Endothelial cell of coronary artery (primary cell): ENCODE measurements at places on chromosomes 3 and 15. TPM values are rescaled to one million over a fixed set of nuclear protein-coding genes. Genes with fewer than 3 reads are reported as not detected.

Gene ADGRG7
- total RNA-seq = not detected in 2 replicates

Gene MESP2
- total RNA-seq = 0.18 and 0.28 TPM in 2 replicates

Gene TPRG1
- total RNA-seq = 0.19 and 0.27 TPM in 2 replicates

Gene OR4M2
- not detected in 2 replicates for total RNA-seq

Gene TMC3
- not detected in 2 replicates for total RNA-seq

Gene GOLGA8T
- total RNA-seq = 0.09 TPM in 1 of 2 replicates, not detected in the other

Gene CYP8B1
- total RNA-seq = not detected in 2 replicates

Gene SLC12A1
- not detected in 2 replicates for total RNA-seq

Gene SIAH2
- total RNA-seq = 12.6 and 17.6 TPM in 2 replicates

Gene NR2E3
- 0.09 and 0.18 TPM in 2 replicates for total RNA-seq

Gene PRTG
- total RNA-seq = 1.3 and 1.4 TPM in 2 replicates

Gene LOXL1
- total RNA-seq = 4.1 and 20.2 TPM in 2 replicates

Gene ITGB5
- total RNA-seq = 122 and 281 TPM in 2 replicates

Gene CD80
- total RNA-seq = not detected in 2 replicates

Gene FBLN2
- 1.5 and 80.2 TPM in 2 replicates for total RNA-seq

Gene CACNA1D
- 0.09 TPM in 1 of 2 replicates, not detected in the other for total RNA-seq

Gene CPLX3
- not detected in 2 replicates for total RNA-seq

Gene FGD5
- 77.6 and 82.4 TPM in 2 replicates for total RNA-seq

Gene GHSR
- total RNA-seq = not detected in 2 replicates

Gene NPAP1
- not detected in 2 replicates for total RNA-seq

Gene FBN1
- 116 and 315 TPM in 2 replicates for total RNA-seq

Gene SNTN
- not detected in 2 replicates for total RNA-seq

Gene ITIH4
- total RNA-seq = 0.38 and 0.72 TPM in 2 replicates

Gene CCDC39
- total RNA-seq = under 0.01 TPM in 1 of 2 replicates, not detected in the other

Gene ETFA
- 175 and 200 TPM in 2 replicates for total RNA-seq

Gene SLC28A2
- total RNA-seq = not detected in 2 replicates

Gene HRG
- not detected in 2 replicates for total RNA-seq

Gene RFX7
- 3.1 and 4.8 TPM in 2 replicates for total RNA-seq

Gene CCR8
- total RNA-seq = not detected in 2 replicates

Gene FSIP1
- 0.63 and 0.75 TPM in 2 replicates for total RNA-seq

Gene THRB
- 0.09 and 0.38 TPM in 2 replicates for total RNA-seq

Gene KLHL24
- total RNA-seq = 69.4 and 73.7 TPM in 2 replicates

Gene SEMA3G
- 27.2 and 32.0 TPM in 2 replicates for total RNA-seq

Gene GCNT3
- not detected in 2 replicates for total RNA-seq

Gene CCDC54
- total RNA-seq = not detected in 2 replicates

Gene C2CD4A
- 0.94 and 1.5 TPM in 2 replicates for total RNA-seq

Gene POLQ
- total RNA-seq = 4.0 and 6.8 TPM in 2 replicates

Gene TF
- total RNA-seq = under 0.01 and 0.36 TPM in 2 replicates

Gene NEK10
- 3.4 and 9.0 TPM in 2 replicates for total RNA-seq

Gene MYZAP
- 4.2 and 7.6 TPM in 2 replicates for total RNA-seq

Gene FSTL1
- total RNA-seq = 415 and 542 TPM in 2 replicates

Gene IL12A
- total RNA-seq = 0.47 and 0.54 TPM in 2 replicates

Gene TRAT1
- total RNA-seq = not detected in 2 replicates

Gene CAV3
- not detected in 2 replicates for total RNA-seq

Gene MME
- total RNA-seq = 6.2 and 20.5 TPM in 2 replicates

Gene CEP70
- 13.9 and 14.6 TPM in 2 replicates for total RNA-seq

Gene CLRN1
- not detected in 2 replicates for total RNA-seq

Gene CEMIP
- 0.19 and 0.27 TPM in 2 replicates for total RNA-seq

Gene TMEM40
- total RNA-seq = not detected in 2 replicates

Gene CCR3
- not detected in 2 replicates for total RNA-seq

Gene GOLGA8O
- 0.09 and 0.19 TPM in 2 replicates for total RNA-seq

Gene CYP1A2
- total RNA-seq = not detected in 2 replicates
